Mesenteric fat pad (tissue), 1 donor: ENCODE measurements at places on chromosomes 6 and 20.

DNA sequence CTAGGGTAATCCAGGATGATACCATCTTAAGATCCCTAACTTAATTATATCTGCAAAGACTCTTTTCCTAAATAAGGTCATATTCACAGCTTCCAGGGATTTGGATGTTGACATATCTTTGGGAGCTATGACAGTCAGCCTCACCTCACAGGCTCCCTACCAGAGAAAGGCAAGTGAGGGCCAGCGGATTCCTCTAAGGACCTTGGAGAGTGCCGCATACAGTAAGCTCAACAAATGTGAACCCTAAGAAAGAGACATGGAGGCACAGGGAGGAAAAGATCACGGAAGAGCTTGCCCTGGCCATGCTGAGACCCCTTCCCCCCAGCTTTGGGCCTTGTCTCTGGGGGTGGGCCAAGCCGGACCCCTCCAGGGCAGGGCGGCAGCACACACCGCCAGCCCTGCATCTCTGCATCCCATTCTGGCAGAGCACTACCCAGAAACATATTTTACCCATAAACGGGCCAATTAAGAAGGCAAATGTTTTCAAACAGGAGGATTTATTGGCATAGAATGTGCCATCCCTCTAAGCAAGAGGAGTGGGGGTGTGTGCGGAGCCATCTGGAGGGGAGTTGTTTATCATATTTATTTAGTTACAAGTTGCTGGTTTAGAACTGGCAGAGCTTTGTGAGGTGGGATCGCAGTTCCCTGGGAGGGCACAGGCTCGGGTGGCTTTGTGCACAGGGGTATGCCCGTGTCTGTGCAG lies 55.4 kb downstream of the CHMP4B start:
- DNase-seq: no peak

DNA sequence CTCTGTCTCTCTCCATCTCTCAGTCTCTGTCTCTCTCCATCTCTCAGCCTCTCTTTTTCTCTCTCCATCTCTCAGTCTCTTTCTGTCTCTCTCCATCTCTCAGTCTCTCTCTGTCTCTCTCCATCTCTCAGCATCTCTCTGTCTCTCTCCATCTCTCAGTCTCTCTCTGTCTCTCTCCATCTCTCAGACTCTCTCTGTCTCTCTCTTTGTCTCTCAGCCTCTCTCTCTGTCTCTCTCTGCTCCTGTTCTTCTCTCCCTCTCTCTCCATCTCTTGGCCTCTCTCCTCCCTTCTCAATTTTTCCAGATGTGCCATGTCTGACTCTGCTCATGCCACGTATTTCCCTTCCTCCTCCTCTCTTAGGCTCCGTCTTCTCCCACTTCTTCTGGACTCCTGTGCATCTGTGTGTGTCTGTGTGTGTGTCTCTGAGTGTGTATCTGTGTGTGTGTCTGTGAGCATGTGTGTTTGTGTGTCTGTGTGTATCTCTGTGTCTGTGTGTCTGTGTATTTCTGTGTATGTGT lies 72.7 kb downstream of the SRC start:
- DNase-seq: no peak

- DNase-seq: no peak
These were observed 678.1 kb downstream of the KIF16B start for GRCh38 chr20:15895126-15895525.

GRCh38 chr6:33694977-33695376 lies 16.5 kb downstream of the UQCC2 start:
- no peak for DNase-seq

GRCh38 chr20:34114809-34115208 lies 2.8 kb upstream of the EIF2S2 start:
- no peak for DNase-seq

- no peak for DNase-seq
These were observed 187.8 kb downstream of the SASH1 start for GRCh38 chr6:148530394-148530953.

DNA sequence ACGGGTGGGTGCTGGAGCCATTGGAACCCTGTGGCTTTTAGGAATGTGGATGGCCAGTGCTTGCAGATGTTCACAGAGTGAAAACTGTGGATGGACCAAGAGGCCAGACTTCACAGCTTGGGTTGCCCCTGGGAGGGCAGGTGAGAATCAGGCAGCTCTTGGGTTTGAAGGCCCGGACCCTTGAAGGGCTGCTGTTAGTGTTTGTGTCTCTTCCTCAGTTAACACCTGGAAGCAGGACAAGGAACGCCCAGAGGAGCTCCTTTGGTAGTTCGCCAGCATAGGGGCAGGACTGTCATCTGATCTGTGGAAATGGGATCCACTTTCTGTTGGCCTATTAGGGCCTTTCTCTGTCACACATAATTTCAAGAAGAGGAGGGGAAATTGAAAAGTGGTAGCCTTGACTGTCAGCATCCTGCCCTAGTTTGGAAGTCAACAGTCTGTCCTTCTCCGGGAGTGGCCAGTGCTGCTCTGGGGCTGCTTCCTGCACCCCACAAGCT lies 43.6 kb downstream of the RIOK1 start:
- DNase-seq: no peak

- peak; percentile 81 for DNase-seq
These were observed 30.7 kb upstream of the ZBP1 start for GRCh38 chr20:57650756-57651483.

DNA sequence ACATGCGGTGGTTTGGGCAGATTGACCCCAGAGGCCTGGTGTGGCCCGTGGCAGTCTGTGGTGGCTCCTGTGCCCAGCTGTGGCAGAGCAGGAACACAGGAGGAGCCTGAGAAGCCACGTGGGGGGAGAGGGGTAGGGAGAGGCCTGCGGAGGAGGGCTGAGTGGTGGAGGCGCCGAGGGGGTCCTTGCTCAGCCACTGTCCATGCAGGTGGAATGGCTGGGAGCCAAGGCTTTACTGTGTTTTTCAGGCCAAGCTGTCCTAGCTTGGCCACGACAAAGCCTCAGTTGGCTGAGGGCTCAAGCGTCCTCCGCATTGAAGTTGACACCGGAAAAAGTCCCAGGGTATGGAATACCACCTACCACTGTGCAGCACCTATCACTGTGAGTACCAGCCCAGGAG lies 107.0 kb downstream of the VEGFA start:
- no peak for DNase-seq

DNA sequence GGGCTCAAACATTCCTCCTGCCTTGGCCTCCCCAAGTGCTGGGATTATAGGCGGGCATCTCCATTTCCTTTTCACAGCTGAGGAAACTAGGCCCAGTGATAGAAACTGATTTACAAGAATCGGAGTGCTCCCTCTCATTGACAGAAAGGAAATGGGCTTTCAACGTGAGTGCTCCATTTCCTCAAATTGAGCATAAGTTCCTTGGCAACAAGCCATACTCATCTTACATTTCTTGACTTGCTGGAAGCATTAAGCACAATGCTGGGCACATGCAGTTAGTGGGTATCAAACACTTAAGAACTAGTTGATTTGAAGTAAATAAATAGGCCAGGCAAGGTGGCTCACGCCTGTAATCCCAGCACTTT lies 54.7 kb downstream of the FGD2 start:
- DNase-seq: no peak

DNA sequence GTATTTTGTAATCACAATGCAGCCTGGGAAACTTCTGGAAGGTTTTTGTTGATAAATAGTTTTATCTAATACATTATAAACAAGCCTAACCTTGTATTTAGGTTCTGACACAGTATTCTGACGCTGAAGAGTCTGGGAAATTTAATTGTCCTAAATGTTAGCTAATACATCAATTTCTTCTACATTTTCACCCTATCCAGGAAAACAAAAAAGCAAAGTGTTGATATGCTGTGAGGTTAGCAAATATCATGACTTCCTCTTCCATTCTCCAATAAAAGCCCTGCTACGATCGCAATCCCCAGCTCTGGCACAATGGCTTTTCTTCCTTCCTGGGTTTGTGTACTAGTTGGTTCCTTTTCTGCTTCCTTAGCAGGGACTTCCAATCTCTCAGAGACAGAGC lies at the start of gene C6orf58:
TSS of gene C6orf58 (plus strand) at position 301 of the 400 bp plus-strand sequence. CDS start at position 313, 12 bp downstream.
- DNase-seq: no peak

- DNase-seq: no peak
These were observed 107.0 kb downstream of the STXBP5 start for GRCh38 chr6:147311218-147311617.

DNA sequence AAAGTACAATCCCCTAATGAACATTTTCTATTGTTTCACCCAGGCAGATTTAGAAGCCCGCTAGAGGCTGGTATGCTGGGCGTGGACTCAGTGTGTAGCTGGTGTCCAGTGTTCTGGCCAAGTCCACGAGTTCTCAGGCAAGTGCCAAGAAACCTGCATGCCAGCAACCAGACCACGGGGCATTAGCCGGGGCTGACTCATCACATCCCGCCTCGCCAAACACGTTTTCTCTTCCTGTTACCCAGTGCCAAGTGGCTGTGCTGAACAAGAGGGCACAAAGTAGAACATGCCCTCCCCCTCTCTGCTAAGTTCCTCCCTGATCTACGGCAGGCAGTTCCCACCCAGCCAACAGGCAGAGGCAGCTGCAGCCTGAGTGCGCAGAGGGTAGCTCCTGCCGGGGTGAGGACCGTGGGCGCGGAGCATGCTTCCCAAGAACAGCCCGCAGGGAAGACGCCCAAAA lies 29.6 kb downstream of the RAMACL start:
- DNase-seq: peak; percentile 88

- no peak for DNase-seq
These were observed at the start of gene SULF2 for GRCh38 chr20:47785311-47785853. SULF2 (minus strand) TSS chr20:47785481; CDS start chr20:47757363, 28,118 bp downstream.

DNA sequence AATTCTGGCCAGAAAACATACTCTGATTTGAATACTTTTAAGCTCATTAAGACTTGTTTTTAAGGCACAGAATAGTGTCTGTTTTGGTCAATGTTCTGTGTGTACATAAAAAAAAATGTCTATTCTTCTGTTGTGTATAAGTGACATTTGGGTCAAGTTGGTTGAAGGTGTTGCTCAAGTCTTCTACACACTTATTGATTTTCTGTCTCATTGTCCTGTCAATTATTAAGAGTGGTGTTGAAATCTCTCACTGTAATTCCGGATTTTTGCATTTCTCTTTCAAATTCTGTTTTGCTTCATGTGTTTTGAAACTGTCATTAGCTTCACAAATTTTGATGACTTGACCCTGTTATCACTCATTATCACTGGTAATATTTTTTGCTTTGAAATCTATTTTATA lies 37.5 kb upstream of the EPM2A start:
- DNase-seq: no peak

DNA sequence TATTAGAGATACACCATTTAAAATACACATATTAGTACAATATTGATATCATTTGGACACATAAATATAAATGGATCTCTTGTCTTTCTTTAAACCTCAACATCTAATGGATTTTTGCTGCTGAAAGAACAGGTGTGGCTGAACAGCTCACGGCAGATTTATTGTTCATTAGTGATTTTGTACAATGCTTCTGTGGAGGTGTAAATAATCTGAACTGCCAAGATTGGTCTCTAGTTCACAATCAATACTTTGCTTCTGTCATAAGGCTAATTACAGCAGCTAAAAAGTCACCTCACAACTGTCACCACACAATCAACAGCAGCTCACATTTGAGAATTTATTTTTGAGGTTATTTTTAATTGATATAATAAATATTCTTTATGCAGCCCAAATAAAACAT lies 162.0 kb upstream of the SIM1 start:
- DNase-seq: no peak

GRCh38 chr6:80446454-80447045 lies 340.1 kb downstream of the BCKDHB start:
- DNase-seq: no peak

GRCh38 chr6:128743974-128744765 lies 138.8 kb upstream of the LAMA2 start:
- DNase-seq: no peak

DNA sequence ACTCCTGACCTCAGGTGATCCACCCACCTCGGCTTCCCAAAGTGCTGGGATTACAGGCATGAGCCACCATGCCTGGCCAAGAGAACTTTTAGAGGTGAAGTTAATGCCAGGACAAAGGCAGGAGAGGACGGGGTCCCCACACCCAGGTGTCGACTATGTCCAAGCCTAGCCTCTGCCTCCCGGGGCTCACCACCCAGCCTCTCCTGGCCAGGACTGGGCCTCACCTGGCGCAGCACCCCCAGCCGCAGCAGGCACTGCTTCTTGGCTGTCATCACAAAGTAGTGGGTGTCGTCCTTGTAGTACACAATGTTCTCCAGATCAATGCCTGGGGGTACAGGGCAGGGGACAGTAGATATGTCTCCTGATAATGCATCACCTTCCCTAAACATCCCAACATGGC lies 4.2 kb downstream of the MICAL1 start:
- DNase-seq: no peak

DNA sequence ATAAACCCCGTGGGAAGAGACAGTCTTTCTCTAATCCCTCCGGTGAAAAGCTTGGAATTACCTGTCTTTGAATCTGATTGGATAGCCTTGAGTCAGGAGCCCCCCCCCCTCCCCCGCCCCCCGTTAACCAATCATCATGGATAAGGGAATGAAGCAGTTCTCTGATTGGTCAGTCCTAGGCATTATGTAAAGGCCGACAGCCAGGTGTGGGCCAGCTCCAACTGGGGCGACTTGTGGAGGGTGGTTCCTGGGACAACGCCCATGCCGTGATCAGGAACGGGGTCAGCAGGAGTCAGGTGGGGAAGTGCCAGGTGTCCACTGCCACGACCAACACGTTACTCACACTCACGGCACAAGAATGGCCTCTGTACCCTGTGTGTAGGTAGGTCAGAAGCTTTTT lies 406.8 kb upstream of the SULF2 start:
- no peak for DNase-seq

DNA sequence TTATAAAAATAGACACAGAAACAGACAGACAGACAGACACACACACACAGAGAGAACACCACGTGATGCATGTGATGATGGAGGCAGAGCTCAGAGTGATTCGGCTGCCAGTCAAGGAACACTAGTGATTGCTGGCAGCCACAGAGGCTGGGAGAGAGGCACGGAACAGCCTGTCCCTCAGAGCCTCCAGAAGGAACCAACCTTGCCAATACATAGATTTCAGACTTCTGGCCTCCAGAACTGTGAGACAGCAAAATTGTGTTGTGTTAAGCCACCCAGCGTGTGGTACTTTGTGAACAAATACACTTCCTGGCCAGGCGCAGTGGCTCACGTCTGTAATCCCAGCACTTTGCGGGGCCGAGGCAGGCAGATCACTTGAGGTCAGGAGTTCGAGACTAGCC lies 9.5 kb upstream of the PARD6B start:
- DNase-seq: peak; percentile 81
